Esophagus squamous epithelium (tissue), 5 donors: ENCODE measurements at places on chromosomes 6 and 20.

DNA sequence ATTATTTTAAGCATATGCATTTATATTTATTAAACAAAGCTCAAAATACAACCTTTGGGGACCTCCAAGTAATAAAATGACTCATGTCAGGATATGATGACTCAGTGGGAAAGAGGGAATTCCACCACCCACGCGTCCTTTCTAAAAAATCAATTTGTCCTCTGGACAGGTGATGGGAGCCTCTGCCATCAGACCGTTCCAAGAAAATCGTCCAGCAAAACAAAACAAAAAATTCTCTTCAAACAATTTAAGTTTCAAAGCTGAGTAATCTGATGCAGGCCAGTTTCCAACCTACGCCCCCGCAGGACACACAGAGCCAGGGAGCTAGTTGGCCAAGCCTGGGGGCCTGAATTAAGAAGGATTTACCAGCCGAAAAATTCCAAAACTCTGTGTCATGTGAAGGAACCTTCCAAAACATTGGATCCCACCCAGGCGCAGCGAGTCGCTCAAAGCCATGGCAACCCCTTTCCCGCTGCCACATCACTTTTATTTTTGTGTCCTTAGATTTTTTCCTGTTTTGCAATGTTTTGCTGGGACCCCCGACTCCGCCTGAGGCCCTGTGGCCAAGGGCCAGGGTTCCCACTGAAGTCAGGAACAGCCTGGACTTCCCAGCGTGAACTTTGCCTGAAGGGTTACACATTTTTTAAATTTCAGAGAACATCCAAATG, 95.3 kb downstream of the NFATC2 start:
- DNase-seq = no peak

- no peak for DNase-seq
Measured at GRCh38 chr6:45504947-45505346, 127.2 kb upstream of the SUPT3H start.

GRCh38 chr6:1407499-1407990, 18.2 kb downstream of the FOXF2 start:
- no peak for DNase-seq

- no peak for DNase-seq
Measured at GRCh38 chr6:126716826-126717509, 377.1 kb downstream of the CENPW start.

DNA sequence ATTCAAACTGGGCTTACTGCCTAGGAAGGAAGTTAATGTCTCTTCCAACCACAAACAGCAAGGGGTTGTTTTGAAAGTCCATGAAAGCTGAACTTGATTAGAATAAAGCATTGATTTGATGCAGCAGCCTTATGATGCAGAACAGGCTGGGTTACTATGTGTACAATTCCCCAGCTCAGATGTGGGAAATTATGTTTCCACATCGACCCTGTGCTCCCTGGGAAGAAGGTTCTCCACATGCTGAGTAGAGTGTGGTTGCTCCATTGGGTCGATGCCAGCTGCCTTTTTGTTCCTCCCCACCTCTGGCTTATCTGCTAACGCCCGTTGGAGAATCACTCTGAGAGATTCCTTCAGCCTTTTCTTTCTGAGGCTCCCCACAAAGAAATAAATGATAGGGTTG, 1.2 kb downstream of the MAS1L start:
- DNase-seq = no peak

DNA sequence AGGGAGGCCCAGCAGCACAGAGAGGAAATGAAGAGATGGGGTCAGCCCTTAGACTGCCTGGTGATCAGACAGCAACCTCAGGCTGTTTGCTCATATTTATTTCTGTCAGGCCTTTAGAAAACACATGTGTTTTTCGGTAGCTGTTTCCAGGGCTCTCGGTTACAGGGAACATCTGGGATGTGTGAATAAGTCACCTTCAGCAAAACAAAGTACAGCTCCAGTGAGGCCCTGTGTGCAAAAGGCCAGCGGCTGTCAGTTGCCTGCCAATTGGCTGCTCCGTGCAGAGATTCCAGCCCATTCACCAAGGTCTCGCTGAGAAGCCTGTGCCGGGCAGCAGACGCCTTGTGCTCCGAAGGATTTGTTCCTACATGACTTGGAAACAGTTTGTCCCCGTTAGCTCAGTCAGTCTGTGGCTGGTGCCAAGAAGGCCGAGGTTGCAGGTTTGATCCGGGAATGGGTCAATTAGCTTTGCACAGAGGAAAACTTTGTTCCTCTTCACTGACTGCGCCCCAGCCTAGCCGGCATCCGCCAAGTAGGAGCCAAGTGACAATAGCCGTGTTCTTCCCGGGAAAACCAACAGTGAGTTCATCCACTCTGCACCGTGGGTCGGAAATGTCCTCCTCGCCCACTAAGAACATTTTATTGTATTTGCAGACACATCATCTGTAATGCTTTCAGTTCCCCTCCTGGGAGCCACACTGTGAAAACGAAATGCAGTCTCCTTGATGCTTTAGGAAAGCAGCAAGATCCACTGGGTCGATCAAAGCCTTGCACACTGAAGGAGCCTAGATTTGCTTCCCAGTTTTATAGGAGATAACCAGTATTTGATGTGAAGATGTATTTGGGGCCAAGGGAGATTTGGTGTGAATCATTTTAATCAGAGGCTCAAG, 315.4 kb upstream of the CDYL start:
- no peak for DNase-seq

- no peak for DNase-seq
Measured at GRCh38 chr6:143939364-143939763, 68.7 kb downstream of the PLAGL1 start.

DNA sequence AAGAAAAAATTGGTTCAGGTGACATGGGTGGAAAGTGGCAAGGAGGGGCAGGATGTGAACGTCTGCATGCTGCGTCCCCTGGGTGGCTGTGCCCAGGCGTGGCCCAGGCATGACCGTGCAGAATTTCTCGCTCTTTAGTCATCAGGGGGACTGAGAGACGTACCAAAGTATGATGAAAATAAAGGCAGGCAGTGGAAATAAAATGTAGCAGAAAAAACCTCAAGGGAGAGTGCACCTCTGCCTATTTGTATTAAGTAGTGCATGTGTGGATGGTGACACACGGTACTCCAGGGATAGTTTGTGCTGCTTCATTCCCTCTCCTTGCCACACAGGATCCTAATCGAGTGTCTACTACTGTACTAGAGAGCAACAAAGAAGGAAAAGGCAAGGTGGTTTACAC, 81.1 kb downstream of the ATP9A start:
- DNase-seq = no peak
